ENCODE measurements at places on chromosomes 13 and 19.

DNA sequence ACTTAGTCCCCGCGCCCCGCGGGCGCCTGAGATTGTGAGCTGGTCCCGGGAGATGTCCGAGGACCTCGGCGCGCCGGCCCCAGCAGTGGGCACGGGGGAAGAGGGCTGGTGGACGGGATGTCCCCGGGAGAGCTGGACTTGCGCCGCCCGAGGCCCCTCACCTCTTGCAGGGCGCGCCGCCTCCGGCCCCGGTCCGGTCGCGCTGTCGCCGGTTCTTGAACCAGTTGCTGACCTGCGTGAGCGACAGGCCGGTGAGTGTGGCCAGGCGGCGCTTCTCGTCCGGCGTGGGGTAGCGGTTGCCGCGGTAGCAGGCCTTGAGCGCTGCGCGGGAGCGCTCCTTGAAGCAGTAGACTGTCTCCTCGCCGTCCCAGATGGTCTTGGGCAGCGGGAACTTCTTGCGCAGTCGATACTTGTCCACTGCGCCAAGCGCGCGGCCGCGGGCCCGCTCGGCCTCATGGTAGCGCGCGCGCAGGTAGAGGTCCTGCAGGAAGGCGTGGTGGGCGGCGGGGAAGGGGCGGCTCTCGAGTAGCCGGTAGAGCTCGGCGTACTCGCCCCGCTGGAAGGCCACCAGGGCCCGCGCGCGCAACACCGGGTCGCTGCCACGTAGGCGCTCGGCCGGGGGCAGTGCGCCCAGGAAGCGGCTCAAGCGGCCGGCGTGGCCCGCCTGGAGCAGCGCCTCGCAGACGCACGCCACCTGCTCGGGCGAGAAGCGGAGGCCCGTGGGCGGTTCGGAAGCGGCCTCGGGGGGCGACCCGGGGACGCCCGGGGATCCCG is 984 bp downstream of the SIX5 start:
- no peak for DNase-seq

GRCh38 chr13:23637829-23638228 is 67.6 kb downstream of the TNFRSF19 start:
- no peak for DNase-seq

GRCh38 chr13:31010296-31010695 is 77.8 kb downstream of the TEX26 start:
- DNase-seq, result no peak

- DNase-seq, result no peak
Measured at GRCh38 chr13:97875218-97875617, 78.3 kb upstream of the IPO5 start.

- no peak for DNase-seq
Measured at GRCh38 chr13:90428522-90429210, 918.8 kb upstream of the MIR17HG start.

Measured in iPS DF 19.7 (cell line).